ENCODE measurements at places on chromosomes 2 and 18. TPM values are rescaled to one million over a fixed set of nuclear protein-coding genes. Genes with fewer than 3 reads are reported as not detected.

Gene DYNAP
- not detected for total RNA-seq

Gene POU3F3
- 35.5 TPM for total RNA-seq

Gene FEV
- not detected for total RNA-seq

Gene ZC3H6
- total RNA-seq: 8.2 TPM

Gene GKN2
- not detected for total RNA-seq

Gene POTEJ
- not detected for total RNA-seq

DNA sequence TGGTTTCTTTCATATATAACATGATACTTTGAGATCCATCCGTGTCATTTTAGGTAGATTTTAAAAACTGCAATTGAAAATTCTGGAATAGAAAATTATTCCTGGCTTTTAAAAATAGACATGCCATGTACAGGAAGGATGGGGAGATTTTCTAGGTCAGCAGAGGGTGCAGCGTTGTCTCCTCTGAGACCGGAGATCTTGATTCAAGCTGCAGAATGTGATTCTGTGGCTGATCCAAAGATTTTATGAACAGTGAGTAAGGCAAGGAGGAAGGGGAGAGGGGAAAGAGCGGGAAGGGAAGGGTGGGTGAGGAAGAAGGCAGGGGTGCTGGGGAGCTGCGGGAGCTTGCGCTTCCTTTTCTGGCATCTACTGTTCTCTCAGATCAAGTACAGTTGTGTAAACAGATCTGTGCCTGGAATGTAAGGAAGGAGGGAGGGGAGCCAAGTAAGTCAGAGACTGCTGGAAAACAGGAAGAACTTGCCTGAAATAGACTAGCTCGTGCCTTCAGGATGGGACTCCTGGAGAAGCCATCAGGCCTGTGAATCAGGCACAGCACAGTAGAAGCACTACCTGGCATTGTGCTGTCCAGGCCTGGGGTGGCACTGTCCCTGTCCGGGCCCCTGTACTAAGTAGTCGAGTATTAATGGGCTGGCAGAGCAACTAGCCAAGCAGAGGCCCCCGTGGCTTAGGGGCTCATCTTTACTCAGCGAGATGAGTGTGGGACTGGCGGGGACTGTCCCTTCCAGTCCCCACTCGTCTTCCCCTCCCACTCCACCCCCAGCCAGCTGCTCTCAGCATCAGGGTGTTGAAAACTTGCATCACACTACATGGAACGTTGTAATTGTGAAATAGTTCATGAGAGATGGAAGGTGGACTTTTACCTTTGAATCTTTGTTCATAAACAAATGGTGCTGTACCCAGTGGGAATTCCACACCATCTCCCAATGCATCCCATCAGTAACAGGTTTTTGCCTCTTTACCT lies 163.5 kb downstream of the UXS1 start:
- H3K4me1 ChIP-seq: peaks cover 35% of the 10 kb centered on the region
- no peak for DNase-seq
- H3K36me3 ChIP-seq: no peaks in the 10 kb centered on the region
- no peak overlapping the region for H3K4me3 ChIP-seq

- no peak overlapping the region for H3K4me3 ChIP-seq
- DNase-seq: no peak
- no peak overlapping the region for H3K27ac ChIP-seq
- H3K36me3 ChIP-seq: no peaks in the 10 kb centered on the region
- H3K4me1 ChIP-seq: peaks cover 3% of the 10 kb centered on the region
These were observed 100.3 kb upstream of the NCK2 start for GRCh38 chr2:105644174-105644980.

DNA sequence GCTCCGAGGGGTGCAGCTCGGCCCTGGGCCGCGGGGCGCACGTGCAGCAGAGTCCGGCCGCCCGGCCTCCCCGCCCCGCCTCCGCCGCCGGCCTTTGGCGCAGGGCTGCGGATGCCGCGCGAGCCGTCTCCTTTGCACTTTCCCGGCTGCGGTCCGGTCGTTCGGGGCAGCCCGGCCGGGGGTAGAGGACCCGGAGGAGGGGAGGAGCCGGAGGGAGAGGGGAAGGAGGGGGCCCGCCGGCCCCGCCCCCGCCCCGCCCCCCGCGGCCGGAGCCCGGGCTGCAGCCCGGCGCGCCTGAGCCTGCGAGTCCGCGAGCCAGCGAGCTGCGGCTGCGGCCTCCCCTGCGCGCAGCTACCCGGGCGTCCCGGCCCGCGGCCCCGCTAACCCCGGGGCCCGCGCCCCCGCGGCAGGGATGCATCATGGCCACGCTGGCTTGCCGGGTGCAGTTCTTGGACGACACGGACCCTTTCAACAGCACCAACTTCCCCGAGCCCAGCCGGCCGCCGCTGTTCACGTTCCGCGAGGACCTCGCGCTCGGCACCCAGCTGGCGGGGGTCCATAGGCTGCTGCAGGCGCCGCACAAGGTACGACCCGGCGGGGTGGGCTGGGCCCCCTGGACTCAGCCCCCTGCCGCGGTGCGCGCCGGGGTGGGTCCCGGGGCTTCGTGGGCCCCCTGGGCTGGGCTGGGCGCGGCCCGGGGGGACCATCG lies at the start of gene FHOD3:
Gene FHOD3 (plus strand): TSS at position 297 of the 709 bp plus-strand sequence. CDS start 123 bp downstream, at position 420.
- H3K4me3 ChIP-seq: peak within 1 kb of the TSS; percentile 48
- H3K36me3 ChIP-seq: no peaks in the 10 kb centered on the region
- peak within 1 kb of the TSS; percentile 17 for H3K27ac ChIP-seq
- H3K27me3 ChIP-seq: peaks cover 35% of the 10 kb centered on the region

GRCh38 chr18:23228102-23229061 lies 93.1 kb downstream of the CABLES1 start:
- H3K36me3 ChIP-seq: peaks cover 18% of the 10 kb centered on the region
- peaks cover 81% of the 10 kb centered on the region for H3K4me1 ChIP-seq
- H3K27ac ChIP-seq: peak overlapping the region; percentile 63
- no peaks in the 10 kb centered on the region for H3K27me3 ChIP-seq
- no peak overlapping the region for H3K4me3 ChIP-seq

GRCh38 chr2:66929632-66930338 lies 467.3 kb upstream of the ETAA1 start:
- no peak for DNase-seq
- no peaks in the 10 kb centered on the region for H3K36me3 ChIP-seq
- no peak overlapping the region for H3K4me3 ChIP-seq
- no peak overlapping the region for H3K27ac ChIP-seq

GRCh38 chr2:205545971-205546816 lies 136.1 kb upstream of the NRP2 start:
- H3K27ac ChIP-seq: no peak overlapping the region
- H3K27me3 ChIP-seq: no peaks in the 10 kb centered on the region
- no peaks in the 10 kb centered on the region for H3K4me1 ChIP-seq
- H3K4me3 ChIP-seq: no peak overlapping the region

GRCh38 chr2:66466433-66466832 lies 31.5 kb downstream of the MEIS1 start:
- DNase-seq: no peak
- H3K4me1 ChIP-seq: no peaks in the 10 kb centered on the region
- H3K27ac ChIP-seq: no peak overlapping the region

DNA sequence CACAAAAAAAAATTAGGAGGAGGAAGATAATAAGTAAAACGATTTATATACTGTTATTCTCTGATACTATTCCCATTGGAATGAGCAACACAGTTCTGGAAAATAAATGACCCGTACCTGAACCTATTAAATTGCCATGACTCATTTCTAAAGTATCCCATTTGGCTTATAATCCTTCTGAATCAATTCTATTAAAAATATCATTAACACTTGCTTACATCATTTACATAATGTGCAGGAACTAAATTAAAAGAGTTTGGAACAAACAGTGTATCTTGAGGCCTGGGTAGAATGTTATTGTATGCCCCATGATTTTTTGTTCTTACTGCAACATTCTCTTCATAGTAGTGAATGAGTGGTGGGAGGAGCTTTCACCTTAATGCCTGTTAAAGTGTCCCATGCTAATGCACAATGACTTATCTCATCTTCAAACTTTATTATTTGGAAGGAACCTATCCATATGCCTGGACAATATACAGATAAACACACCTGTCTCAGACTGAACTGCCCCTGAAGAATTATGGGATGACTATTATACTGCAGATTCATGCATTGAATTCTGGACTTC lies 549.9 kb upstream of the ACVR2A start:
- DNase-seq: no peak
- no peaks in the 10 kb centered on the region for H3K4me1 ChIP-seq
- no peak overlapping the region for H3K4me3 ChIP-seq
- no peaks in the 10 kb centered on the region for H3K27me3 ChIP-seq

GRCh38 chr2:62501069-62501468 lies 4.9 kb downstream of the TMEM17 start:
- no peak overlapping the region for H3K4me3 ChIP-seq
- H3K27ac ChIP-seq: no peak overlapping the region
- no peak for DNase-seq
- H3K4me1 ChIP-seq: peaks cover 5% of the 10 kb centered on the region
- H3K36me3 ChIP-seq: peaks cover 3% of the 10 kb centered on the region

- no peak overlapping the region for H3K4me3 ChIP-seq
- no peaks in the 10 kb centered on the region for H3K36me3 ChIP-seq
- H3K4me1 ChIP-seq: peaks cover 66% of the 10 kb centered on the region
- no peaks in the 10 kb centered on the region for H3K27me3 ChIP-seq
- DNase-seq: no peak
These were observed 100.5 kb downstream of the CDC42EP3 start for GRCh38 chr2:37570773-37571586.

GRCh38 chr18:48928787-48929186 lies 22.0 kb downstream of the SMAD7 start:
- H3K27me3 ChIP-seq: no peaks in the 10 kb centered on the region
- peak overlapping the region; percentile 63 for H3K4me3 ChIP-seq
- H3K4me1 ChIP-seq: peaks cover 99% of the 10 kb centered on the region
- peaks cover 20% of the 10 kb centered on the region for H3K36me3 ChIP-seq
- DNase-seq: no peak

- no peaks in the 10 kb centered on the region for H3K27me3 ChIP-seq
- H3K36me3 ChIP-seq: no peaks in the 10 kb centered on the region
- H3K4me1 ChIP-seq: no peaks in the 10 kb centered on the region
These were observed 472.1 kb upstream of the DDX18 start for GRCh38 chr2:117342415-117342814.

DNA sequence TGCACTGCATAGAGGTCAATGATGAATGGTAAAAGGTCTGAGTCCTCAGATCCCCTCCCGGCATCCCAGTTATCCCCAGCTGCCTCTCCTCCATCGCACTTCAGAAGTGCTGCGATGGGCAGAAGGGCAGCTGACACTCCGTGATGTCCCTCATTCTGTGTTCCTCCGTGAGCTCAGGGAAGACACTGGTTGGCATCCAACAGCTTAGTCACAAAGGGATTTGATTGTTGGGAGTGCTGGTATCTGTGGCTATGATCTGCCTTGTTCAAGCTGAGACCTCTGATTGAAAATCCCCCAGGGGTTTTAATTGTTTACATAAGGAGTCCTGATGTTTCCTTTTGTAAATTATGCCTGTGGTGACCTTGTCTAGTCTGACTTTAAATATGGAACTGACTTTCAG lies 19.0 kb upstream of the SAG start:
- no peaks in the 10 kb centered on the region for H3K27me3 ChIP-seq
- H3K36me3 ChIP-seq: peaks cover 62% of the 10 kb centered on the region
- H3K4me3 ChIP-seq: no peak overlapping the region

GRCh38 chr2:25273985-25274535 lies 67.7 kb downstream of the DNMT3A start:
- H3K27me3 ChIP-seq: no peaks in the 10 kb centered on the region
- DNase-seq: no peak
- no peak overlapping the region for H3K27ac ChIP-seq
- H3K4me1 ChIP-seq: peaks cover 2% of the 10 kb centered on the region
- no peak overlapping the region for H3K4me3 ChIP-seq

- no peaks in the 10 kb centered on the region for H3K27me3 ChIP-seq
- no peak for DNase-seq
- H3K36me3 ChIP-seq: no peaks in the 10 kb centered on the region
- no peak overlapping the region for H3K27ac ChIP-seq
- peaks cover 21% of the 10 kb centered on the region for H3K4me1 ChIP-seq
These were observed 3.3 kb upstream of the CERS6 start for GRCh38 chr2:168452781-168453180.

- H3K36me3 ChIP-seq: no peaks in the 10 kb centered on the region
- H3K4me3 ChIP-seq: no peak overlapping the region
- H3K4me1 ChIP-seq: peaks cover 9% of the 10 kb centered on the region
These were observed 2.3 kb upstream of the TFCP2L1 start for GRCh38 chr2:121287146-121287798.

DNA sequence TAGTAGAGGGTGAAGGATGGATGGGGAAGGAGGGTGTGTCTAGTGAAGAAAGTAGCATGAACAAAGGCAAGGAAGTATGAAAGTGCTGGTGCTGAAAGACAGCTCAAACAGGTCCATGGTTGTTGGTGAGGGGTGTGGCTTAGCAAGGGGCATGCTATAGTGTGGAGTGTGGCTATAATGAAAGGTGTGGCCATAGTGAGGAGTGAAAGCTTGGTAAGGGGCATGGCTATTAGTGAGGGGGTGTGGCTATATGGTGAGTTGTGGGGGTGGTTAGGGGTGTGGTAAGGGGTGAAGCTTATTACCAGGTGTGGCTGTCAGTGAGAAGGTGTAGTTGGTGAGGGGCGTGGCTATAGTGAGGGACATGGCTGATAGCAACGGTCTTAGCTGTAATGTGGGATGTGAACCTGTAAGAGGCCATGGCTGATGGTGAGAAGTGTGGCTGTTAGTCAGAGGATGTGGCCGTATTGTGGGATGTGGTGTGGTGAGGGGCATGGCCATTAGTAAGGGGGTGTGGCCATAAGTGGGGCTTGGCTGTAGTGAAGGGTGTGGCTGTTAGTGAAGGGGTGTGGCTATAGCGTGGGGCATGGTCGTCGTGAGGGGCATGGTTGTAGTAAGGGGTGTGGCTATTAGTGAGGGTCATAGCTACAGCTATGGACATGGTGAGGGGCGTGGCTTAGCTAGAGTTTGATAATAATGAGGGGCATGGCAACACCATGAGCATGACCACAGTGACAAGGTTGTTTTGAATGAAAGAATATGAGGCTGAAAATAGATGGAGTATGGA lies 549.6 kb downstream of the FBXO15 start:
- H3K4me3 ChIP-seq: no peak overlapping the region
- DNase-seq: no peak
- H3K36me3 ChIP-seq: no peaks in the 10 kb centered on the region
- H3K27ac ChIP-seq: no peak overlapping the region

DNA sequence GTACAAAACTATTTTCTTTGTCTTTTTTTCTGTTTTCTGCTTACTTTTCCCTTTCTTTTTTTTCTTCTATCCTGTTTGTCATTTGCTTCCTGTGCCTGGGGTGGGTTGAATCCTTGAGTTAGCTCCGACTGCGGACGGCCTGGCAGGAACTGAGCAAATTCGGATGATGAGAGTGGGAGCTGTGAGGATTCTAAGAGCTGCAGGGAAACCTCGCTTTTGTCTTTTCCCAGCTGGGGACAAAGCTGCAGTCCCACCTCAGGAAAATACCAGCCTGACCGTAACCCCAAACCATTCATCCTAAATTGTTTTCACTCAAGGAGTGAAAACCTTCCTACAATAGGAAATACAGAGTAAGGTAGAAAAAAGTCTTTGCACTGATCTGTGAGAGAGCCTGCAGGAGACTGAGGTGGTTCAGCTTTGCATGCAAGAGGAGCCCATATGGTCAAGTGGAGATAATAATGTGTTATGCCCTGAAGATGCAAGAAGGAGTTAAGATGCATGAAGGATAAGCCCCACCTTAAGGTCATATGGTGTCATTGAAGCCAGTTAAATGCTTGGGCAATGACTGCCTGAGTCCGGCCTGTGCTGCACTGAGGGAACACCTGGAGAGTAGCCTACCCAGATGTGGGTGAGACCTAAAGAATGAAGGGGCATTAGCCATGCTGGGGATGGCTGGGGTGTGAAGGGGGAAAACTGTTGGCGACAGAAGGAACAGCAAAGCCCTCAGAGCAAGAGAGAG lies 31.7 kb upstream of the ARL4C start:
- H3K27me3 ChIP-seq: peaks cover 12% of the 10 kb centered on the region
- no peak overlapping the region for H3K27ac ChIP-seq
- DNase-seq: no peak
- no peaks in the 10 kb centered on the region for H3K4me1 ChIP-seq
- no peaks in the 10 kb centered on the region for H3K36me3 ChIP-seq
- H3K4me3 ChIP-seq: no peak overlapping the region
